Activated T-helper 9 cell treated with anti-CD3 and anti-CD28 coated beads, Interleukin-2, amount 50 U/mL, for 16 hours (primary cell): ENCODE measurements at places on chromosomes 16 and 17.

- DNase-seq, result no peak
Measured at GRCh38 chr16:47043200-47043599, 69.7 kb upstream of the DNAJA2 start.

DNA sequence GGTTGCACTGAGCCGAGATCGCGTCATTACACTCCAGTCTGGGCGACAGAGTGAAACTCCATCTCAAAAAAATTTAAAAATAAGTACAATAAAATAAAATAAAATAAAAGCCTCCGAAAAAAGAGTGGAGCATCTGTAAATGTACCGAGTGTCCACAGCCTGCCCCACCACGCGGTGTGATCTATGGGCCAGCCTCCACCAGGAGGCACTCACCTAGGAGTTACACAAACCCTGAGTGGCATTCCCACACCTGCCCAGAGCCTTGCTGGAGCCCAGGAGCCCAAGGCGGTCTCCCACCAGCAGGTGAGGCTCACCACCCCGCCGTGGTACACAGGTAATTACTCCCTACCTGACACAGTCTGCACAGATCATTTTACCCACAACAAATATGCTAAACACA is 183.2 kb downstream of the ZNF423 start:
- DNase-seq, result no peak

DNA sequence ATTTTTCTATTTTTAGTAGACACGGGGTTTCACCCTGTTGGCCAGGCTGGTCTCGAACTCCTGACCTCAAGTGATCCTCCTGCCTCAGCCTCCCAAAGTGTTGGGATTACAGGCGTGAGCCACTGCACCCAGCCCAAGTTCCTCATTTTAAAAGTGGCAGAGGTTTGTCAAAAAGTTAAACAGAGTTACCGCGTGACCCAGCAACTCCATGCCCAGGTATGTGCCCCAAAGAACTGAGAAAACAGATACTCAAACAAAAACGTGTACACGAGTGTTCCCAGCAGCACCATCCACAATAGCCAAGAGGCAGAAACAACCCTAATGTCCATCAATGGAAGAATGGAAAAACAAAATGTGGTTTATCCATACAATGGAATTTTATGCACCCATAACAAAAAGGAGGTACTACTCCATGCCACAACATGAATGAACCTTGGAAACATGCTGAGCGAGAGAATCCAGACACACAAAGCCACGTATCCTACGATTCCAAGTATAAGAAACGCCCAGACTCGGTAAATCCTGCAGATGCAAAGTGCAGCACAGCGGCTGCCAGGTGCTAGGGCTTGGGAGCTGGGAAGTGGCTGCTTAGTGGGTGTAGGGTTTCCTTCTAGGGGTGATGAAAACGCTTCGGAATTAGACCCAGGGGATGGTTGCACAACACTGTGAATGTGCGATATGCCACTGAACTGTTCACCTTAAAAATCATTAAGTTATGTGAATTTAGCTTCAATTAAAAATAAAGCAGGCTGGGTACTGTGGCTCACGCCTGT is 24.8 kb downstream of the ADCY9 start:
- no peak for DNase-seq

DNA sequence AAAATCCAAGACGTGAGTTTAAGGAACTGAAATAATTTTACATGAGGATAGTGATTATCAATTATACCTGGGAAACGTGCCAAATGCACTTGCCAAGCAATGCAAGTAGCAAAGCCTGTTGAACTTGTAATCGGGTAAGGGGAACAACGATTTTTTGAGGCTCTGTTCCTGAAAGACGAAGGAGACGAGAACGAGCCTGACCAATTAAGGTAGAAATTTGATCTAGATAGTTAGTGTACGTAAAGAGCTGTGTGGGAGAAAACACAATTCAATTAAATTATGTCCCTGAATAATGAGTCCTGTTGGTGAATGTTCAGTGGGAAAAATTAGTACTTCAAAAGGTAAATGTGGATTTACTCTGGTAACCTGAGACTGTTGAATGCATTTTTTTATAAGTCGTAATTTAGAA is 17.7 kb upstream of the KCTD5 start:
- DNase-seq, result no peak

GRCh38 chr16:73390936-73391335 is 343.0 kb upstream of the ZFHX3 start:
- no peak for DNase-seq

DNA sequence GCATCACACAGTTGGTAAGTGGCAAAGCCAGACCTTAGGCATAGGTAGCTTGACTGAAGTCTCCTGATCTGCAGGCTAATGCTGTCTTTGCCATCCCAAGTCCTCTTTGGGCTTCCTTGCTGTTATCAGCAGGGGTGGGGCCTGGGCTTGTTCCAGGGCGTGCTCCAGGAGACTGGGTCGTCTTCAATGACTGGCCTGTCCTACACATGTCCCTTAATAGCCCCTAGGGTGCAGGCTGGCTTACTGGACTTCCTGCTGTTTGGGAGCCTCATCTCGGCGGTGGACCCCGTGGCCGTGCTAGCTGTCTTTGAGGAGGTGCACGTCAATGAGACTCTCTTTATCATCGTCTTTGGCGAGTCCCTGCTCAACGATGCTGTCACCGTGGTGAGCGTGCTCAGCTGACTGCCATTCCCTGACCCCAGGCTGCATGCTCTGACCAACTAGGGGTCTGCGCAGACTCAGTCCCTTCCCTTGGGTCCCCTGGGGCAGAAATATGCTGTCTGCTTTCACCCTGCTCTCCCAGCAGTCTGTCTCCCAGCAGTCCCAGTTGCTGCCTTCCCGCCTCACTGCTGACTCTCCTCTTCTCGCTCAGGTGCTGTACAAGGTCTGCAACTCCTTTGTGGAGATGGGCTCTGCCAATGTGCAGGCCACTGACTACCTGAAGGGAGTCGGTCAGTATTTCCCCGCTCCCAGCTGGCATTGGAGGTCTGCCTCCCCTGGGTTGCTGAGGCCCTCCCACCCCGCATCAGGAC is 6.2 kb downstream of the SLC9A5 start:
- no peak for DNase-seq

DNA sequence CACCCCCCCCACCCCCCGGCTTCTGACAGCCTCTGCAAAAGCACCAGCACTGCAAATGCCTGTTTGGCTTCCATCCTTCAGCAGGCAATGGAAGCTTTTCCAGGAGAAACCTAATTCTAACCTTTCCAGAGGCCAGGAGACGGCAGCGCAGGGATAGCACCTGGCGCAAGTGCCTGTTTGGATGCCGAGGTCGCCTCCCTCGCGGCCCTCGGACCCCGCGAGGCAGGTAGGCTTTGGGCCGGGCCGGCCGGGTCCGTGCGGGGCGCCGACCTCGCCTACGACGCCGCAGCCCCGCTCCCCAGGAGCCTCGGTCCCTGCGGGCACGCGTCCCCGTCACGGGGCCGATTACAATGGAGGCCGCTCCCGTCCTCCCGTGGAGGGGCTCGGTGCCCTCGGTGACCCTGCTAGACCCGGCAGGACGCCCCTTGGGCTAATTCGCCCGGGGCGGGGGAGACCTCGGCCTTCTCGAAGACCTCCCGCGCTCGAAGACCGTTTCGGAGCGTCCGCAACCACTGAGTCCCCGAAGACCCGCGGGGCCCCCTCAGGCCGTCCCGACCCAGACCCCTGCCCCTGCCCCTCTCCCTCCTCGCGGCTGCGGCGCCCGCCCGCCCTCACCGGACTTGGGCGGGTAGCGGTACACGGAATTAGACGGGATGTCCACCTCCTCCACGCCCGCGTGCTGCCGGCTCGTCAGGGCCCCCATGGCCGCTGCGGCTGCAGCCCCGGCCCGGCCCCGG is 587 bp downstream of the RNF157 start:
- DNase-seq, result no peak

- DNase-seq, result no peak
Measured at GRCh38 chr16:74698222-74698621, 2.4 kb downstream of the MLKL start.

DNA sequence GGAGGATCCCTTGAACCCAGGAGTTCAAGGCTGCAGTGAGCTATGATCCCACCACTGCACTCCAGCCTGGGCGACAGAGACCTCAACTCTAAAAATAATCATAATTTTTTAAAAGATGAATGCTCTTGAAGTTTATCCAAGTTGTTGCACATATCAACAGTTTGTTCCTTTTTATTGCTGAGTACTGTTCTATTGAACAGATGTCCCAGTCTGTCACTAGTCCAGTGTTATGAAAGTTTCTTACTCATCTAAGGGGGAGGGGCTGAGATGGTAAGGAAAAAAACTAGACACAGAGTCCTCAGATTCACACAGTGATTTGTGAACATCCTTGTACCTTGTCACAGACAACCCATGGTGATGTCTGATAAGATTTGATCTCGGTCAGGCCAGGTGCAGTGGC is 3.9 kb downstream of the ACAP1 start:
- no peak for DNase-seq

DNA sequence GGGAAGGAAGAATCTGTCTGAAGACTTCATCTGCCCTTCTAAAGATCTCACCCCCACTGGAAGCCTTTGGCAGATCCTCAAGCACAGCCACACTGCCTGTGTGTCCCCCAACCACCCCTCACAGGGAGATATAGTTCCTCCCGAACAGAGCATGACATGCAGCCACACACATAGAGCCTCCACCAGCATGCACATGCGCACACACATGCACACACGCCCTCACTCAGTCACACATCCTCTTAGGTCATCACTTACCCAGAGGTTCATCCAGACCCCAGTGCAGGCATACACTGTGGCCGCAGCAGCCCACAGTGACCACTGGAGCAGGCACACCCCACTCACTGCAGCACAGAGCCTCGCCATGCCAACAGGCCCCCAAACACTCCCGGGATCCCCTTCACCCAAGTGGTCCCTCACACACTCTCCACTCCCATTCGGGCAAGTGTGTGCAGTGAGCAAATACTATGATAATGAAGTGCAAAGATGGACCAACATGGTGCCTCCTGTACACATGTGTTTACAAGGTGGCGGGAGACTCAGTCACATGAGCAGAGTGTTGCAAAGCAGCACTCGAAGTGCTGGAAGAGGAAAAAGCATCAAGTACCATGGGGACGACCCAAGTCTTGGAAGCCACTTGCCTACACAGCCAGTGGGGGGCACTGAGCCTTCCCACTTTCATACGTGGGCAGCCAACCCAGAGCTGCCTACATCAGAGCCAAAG is 17.0 kb upstream of the SP6 start:
- no peak for DNase-seq

GRCh38 chr17:67542219-67543114 is 165.4 kb downstream of the PITPNC1 start:
- DNase-seq, result no peak

DNA sequence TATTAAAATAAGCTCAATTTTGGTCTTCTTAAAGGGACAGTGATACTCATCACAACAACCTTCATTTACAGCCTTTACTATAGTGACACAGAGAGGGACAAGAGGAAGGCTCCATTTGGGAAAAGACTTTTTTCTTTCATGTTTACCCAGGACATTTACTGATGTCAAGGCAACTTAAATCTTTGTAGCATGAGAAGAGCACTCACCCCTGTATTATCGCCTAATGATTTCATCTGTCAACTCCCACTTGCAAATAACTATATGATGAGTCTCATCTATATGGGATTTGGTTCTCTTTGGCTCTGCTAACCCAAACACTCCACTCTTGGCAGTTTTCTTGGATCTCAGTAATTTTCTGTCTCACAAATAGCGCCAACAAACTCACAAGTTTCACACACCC is 24.1 kb downstream of the BLMH start:
- no peak for DNase-seq

- no peak for DNase-seq
Measured at GRCh38 chr17:47732399-47733046, 513 bp upstream of the TBX21 start.

DNA sequence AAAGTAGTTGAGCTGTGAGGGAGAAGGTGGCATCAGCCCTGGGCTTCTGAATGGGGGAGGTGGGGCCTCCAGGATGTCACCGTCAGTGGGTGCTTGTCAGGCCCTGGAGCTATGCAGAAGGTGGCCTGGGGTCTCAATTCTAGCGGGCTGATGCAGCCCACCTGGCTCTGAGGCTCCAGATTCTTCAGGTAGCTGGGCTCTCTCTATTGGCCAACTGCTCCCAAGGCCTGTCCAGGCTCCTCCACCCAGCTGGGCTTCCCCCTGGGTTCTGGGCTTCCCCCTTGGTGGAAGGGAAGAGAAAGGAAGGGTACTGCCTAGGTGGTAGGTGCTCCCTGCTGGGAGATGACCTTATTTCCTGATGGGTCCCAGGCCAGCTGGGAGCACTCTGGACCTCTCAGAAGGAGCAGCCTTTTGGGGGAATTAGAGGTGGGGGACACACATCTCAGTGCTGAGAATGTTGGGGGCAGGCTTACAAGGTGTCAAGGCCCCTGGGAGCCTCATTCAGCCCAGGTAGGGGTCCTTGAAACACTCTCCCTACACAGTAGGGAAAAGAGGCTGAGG is 1728.3 kb downstream of the TP53TG3F start:
- no peak for DNase-seq

DNA sequence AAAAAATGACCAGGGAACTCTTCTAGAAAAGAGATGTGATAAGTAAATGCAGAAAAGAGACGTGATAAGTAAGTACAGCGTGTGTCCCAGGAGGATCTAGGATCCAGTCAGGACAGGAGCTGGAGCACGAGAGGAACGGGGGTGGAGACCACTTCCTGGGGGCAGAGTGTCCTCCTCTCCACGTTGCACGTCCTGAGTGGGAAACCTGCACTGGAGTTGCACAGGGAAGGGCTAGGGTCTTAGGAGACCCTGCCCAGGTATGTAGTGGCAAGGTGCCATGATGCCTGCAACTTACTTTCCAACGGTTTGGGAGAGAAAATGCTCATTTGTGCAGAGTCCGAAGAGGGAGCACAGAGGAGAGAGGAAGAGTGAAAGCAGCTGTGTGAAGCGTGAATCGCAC is 55.8 kb downstream of the RNF213 start:
- no peak for DNase-seq

DNA sequence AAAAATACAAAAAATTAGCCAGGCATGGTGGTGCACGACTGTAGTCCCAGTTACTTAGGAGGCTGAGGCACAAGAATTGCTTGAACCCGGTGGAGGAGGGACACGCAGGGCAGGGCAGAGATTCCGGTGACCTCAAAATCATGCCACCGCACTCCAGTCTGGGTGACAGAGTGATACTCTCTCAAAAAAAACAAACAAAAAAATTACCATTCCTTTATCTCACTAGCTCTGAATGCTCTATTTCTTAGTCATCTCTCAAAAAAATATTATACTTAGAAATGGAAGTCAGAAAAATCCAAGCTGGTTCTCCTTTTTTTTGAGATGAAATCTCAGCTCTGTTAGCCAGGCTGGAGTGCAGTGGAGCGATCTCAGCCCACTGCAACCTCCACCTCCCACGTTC is 40.8 kb downstream of the SPOP start:
- DNase-seq, result no peak

DNA sequence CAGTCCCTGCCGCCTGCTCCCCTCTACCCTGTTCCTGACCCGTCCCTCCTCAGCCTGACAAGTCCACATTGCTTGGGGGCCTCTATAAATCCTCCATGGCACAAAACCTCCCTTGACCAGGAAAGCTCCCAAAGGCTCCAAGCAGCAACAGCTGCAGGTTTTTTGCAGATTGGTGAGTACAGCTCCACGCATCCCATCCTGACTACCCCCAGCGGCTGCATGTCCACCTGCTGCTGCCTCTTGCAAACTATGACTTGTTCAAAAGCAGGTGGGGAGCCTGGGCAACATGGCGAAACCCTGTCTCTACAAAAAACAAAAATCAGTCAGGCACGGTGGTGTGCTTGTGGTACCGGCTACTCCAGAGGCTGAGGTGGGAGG is 122.8 kb downstream of the ANKRD11 start:
- DNase-seq, result no peak

GRCh38 chr17:35011671-35012216 is 31.4 kb downstream of the LIG3 start:
- DNase-seq, result no peak

- DNase-seq, result no peak
Measured at GRCh38 chr16:88596483-88596882, 26.3 kb downstream of the ZC3H18 start.

- no peak for DNase-seq
Measured at GRCh38 chr17:17774009-17774881, 62.5 kb downstream of the SREBF1 start.
